Amygdala (tissue), 56 donors: ENCODE measurements at places on chromosomes 2 and 18.

GRCh38 chr2:101179982-101180381 lies 28.8 kb upstream of the TBC1D8 start:
- no peak for DNase-seq

DNA sequence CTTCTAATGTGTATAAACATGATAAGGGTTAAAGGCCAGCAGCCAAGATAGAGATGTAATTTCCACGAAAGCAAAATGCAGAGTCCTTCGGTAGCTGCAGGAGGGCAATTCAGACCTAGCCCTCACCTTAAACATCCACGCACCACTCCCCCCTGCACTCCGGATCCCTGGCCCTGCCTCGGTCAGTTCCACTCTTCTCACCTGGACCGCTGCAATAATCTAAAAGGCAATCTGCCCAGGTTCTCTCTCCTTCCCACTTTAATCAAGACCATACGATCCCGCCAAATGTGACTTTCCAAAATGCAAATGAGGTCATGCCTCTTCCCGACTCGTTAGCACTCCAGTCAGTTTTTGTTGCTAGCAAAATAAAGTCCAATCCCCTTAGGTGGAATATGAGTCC lies 485.2 kb downstream of the EIPR1 start:
- no peak for DNase-seq

DNA sequence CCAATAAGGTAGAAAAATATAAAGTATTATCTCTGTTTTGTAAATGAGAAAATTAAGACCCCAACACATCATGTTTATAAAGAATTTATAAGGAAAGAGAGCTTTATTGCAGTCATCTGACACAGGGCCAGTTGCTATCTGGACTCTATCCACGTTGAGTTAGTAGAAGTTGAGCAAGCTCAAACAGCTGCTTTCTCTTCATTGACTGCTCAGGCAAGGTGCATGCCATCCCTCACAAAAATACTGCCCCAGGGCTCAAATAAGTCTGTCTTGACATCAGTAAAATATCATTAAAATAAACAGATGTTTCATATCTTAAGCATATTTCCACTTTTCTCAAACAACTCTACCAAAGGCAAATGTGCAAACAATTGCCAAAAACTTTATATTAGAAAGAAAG lies 14.8 kb downstream of the COL5A2 start:
- DNase-seq, result no peak

- DNase-seq, result no peak
Measured at GRCh38 chr2:24919506-24920097, 435 bp downstream of the ADCY3 start.

DNA sequence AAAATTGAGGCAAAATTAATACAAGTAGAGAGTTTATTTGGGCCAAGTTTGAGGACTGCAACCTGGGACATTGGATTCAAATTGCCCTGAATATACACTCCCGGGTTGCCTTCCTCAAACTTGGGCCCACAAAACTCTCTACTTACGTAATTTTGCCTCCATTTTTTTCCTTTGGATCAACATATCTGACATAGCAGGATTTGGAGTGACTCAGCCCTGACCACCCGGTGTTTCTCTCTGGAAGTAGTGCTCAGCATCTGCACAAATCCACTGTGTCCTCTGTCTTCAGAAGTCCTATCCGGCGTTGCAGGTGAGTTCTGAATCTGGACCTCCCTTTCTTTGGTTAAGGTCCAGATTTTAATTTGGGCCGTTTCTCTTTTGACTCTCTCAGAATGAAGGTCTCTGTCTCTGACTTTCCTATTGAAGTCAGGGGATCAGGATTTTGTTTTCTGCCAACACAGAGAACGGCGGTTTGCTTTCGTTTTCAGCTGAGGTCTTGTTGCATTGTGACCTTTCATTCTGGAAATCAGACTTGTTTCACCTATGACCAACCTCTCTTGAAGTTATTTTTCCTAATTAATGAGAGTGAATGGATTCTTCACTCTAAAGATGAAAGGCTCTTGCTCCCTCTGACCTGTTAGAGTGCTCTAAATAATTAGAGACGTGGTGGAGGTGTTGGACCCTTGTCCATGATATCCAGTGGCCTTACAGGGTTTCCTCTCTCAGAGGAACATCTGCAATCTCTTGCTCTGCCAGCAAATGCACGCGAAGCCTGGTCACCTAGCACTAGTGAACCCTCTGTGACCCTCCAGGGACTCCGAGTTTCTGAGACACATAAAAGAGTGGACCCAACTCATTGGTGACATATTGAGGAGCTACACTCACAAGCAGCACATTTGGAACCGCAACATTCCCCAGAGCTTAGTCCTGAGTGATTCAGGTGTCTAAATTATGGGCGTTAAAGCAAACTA lies 13.6 kb downstream of the TCF23 start:
- no peak for DNase-seq

DNA sequence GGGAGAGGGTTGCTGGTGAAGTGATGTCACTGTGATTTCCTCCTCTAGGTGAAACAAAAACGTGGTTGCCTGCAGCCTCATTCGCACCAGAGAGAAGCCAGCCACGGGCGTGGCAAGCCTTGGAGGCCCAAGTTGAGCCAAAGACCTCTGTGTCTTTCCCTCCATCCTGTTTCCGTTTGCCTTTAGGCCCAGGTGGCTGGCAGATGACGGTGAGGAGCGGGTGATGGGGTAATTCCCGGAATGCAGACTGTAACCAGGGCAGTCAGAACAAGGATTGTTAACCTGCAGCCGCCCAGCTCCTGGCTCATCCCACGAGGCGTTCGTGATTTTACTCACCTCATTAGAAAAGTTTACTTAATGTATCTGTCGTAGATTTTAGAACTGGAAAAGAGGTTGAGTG lies 14.4 kb downstream of the CTIF start:
- DNase-seq, result no peak

GRCh38 chr2:6986912-6987361 lies 69.7 kb downstream of the RNF144A start:
- peak; percentile 66 for DNase-seq

GRCh38 chr18:12099160-12099559 lies 5.5 kb downstream of the ANKRD62 start:
- DNase-seq, result no peak
